Stimulated activated CD8-positive, alpha-beta memory T cell treated with anti-CD3 and anti-CD28 coated beads, Interleukin-7, amount 100 ng/mL, for 24 hours (primary cell): ENCODE measurements at places on chromosomes 11 and 22.

GRCh38 chr11:3177931-3178330, 12.8 kb upstream of the OSBPL5 start:
- no peak for DNase-seq

GRCh38 chr11:116773203-116774097, 663 bp upstream of the BUD13 start:
- DNase-seq, result no peak

GRCh38 chr11:26096451-26096850, 235.5 kb upstream of the ANO3 start:
- no peak for DNase-seq

GRCh38 chr22:35443338-35443737, 43.4 kb downstream of the MCM5 start:
- no peak for DNase-seq

- DNase-seq, result no peak
These were observed 31.7 kb upstream of the SORL1 start for GRCh38 chr11:121420398-121420797.

DNA sequence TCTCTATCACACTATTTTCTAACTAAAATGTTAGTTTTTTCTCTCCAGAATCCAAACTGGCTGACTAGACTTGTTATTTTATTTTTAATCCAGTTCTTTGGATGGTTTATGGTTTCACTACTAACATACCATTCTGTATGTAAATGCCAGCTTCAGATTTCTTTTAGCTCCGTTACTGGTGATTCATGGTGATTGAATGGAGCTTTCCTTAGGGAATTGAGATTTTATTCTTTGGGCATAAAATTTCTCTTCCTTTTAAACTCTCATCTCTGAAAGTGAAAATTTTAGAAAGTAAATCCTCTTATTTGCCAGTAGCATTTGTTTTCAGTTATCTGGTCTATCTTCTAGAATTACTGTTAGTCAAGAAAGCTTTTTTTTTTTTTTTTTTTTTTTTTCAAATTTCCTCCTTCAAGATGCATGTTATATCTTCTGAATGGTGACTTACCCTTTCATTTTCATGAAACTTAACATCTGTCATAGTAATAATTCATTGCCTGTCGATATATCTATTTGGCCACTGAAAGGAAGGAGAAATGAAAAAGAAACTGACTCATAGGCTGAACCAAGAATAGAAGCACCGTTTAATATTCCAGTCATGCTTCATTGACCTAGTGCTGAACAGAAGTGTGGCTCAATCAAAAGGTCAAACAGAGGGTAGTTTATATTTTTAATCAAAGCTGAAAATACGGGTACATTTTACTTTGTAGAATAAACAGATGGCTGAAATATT, 6.4 kb downstream of the ENDOD1 start:
- DNase-seq, result no peak

DNA sequence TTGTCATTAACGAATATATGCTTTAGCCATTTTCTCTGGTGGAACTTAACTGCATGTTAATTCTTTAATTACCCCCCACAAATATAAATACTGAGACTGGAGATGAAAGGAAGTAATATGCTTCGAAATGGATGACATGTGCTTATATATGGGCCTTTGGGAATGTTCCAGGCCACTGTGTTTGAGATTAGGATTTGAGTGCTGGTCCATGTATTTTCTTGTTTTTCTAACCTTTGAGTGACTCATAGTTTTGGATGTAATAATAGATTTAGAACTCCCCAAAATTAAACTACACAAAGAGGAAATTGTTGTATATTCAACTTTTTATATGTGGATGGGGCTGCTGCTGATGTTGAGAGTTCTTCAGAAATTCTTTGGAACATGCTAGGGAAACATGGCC, 54.2 kb downstream of the EXT2 start:
- no peak for DNase-seq

DNA sequence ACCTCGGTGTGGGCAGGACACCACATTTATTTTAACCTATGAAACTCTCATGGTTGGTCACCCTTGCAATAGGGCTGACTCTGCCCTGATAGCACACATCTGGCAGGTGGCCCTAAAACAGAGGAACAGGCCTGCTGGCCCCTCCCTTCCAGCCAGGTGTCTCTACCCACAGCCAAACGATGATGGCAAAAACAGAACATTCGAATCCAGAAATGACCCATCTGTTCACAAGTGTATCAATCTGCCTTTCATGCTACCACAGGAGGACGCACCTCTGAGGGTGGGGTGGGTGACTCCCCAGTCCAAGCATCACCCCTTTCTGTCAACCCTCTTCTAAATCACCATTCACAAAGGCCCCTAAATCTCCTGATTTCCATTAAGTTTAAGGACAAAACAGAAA, 118.1 kb downstream of the ETS1 start:
- DNase-seq, result no peak

GRCh38 chr11:17515443-17516176, 28.6 kb downstream of the USH1C start:
- no peak for DNase-seq

GRCh38 chr22:27876684-27877083, 42.4 kb downstream of the PITPNB start:
- DNase-seq, result no peak

GRCh38 chr11:34634694-34635062, 13.8 kb downstream of the EHF start:
- DNase-seq, result no peak

DNA sequence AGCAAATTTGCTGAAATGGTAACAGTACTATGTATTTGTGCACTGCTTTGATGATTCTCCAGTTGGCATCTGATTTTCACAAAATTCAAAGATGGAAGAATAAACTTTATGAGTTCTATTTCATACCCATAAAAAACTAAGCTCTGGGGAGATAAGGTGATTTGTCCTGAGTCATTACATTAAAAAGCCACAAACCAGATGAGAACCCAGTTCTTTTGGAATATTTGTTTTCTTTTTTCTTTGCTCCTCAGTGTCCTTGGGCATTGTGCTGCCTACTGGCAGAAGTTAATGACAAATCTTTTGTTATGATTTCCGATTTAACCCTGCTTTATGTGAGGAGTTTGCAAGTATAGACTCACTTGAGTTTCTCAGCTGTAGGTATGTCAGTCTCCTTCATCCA, 45.4 kb upstream of the AMOTL1 start:
- no peak for DNase-seq

DNA sequence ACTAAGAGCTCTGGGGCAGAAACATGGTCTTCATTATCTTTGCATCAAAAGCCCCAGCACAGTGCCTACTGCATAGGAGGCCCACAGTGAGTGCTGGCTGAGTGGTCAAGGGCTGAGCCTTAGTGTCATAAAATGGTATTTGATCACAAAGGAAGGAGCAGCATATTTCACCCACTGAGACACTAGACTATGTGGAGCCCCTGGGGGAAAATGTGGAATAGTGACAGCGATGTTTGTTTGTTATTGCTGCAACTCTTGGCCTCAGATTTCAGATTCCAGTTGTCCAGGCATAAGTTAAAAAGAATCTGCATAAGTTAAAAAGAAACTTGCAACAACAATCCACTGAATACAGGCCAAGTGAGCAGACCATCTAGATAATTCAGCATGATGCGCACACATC, 7.0 kb downstream of the KIRREL3 start:
- DNase-seq, result no peak

GRCh38 chr11:75594211-75594610, 32.2 kb downstream of the SERPINH1 start:
- no peak for DNase-seq
